Stimulated activated naive CD4-positive, alpha-beta T cell treated with Interleukin-2 at 50 U/mL for 16 hours (primary cell): ENCODE measurements at places on chromosomes 3 and 15.

DNA sequence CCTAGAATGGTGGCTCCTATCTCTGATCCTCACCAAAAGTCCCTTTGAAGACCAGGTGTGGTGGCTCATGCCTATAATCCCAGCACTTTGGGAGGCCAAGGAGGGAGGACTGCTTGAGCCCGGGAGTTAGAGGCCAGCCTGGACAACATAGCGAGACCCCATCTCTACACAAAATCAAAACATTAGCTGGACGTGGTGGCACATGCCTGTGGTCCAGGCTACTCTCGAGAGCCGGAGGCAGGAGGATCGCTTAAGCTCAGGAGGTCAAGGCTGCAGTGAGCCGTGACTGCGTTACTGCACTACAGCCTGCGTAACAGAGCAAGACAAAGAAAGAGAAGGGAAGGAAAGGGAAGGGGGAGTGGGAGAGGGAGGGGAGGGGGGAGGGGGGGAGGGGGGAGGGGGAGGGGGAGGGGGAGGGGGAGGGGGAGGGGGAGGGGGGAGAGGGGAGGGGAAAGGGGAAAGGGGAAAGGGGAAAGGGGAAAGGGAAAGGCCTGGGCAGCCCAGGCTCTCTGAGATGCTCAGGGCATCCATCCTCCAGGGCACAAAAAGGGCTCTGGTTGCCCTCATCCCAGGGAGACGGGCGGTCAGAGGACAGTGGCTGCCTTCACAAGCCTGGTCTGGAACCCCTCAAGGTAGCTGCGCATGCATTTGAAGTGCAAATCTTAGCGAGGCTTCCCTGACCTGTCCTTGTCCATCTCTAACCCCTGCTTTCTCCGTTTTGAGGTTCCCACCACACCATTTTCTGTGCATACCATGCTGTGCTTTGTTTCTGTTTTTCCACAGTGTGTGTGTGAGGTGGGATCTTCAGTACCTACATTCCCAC lies 76.1 kb downstream of the LDHAL6B start:
- DNase-seq: no peak

DNA sequence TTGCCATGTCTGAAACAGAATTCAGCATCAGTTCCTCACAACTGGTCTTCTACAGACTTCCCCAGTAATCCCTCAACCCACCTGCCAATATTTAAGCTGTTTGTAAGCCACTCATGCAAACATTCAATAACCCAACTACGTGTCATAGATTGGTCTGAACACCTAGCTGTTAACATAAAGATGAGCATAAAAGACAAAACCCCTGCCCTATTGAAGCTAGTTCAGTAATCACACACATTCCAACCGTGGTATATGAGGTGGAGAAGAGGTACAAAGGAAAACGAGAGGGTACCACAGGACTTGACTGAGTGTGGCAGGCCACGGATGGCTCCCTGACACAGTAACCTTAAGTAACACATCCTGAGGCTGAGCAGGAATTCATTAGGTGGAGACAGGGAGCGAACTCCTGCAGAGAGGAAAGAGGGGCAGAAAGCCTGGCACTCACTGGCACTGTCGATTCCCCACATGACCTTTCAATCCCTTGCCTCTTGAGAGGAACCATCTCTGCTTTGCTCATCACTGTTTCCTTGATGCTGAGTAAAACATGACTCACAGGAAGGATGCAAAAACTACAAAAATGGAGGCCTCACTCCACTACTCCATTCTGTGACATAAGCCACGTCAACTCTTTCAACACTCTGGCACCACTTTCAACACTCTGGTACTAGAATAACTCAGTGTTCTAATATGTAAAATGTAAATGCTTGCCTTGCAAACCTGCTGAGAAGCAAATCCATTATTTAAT lies 31.3 kb downstream of the RPN1 start:
- no peak for DNase-seq

- DNase-seq: no peak
Observed at GRCh38 chr3:42632146-42632545, 21.4 kb upstream of the ZBTB47 start.

- DNase-seq: no peak
Observed at GRCh38 chr15:98963444-98963843, 44.1 kb downstream of the PGPEP1L start.

- peak; percentile 70 for DNase-seq
Observed at GRCh38 chr3:157127831-157128767, 31.8 kb downstream of the CCNL1 start.

- DNase-seq: no peak
Observed at GRCh38 chr15:66628976-66629723, 63.4 kb upstream of the LCTL start.

- DNase-seq: no peak
Observed at GRCh38 chr3:23889386-23889785, 27.4 kb downstream of the NKIRAS1 start.

- no peak for DNase-seq
Observed at GRCh38 chr3:29026959-29027358, 253.9 kb upstream of the RBMS3 start.

DNA sequence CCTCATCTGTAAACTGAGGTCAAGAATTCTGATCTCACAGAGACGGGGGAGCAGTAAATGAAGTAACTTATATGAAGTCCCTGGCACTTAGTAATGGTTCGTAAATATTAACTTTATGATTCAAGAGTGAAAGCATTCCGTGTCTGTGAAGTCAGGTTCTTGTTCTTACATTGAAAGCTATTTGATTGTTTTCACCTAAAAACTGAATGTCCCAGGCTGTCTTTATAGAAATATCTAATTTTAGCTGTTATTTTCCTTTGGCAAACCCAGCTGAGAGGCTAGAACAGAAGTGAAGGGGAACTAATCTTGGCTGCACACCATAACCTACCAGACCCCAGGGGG lies 84.5 kb downstream of the CHSY1 start:
- DNase-seq: no peak

GRCh38 chr3:66338927-66339326 lies 118.1 kb downstream of the SLC25A26 start:
- no peak for DNase-seq

- DNase-seq: no peak
Observed at GRCh38 chr3:178465260-178466180, 70.7 kb upstream of the KCNMB2 start.

GRCh38 chr3:196902296-196902695 lies 34.6 kb downstream of the SENP5 start:
- DNase-seq: no peak

DNA sequence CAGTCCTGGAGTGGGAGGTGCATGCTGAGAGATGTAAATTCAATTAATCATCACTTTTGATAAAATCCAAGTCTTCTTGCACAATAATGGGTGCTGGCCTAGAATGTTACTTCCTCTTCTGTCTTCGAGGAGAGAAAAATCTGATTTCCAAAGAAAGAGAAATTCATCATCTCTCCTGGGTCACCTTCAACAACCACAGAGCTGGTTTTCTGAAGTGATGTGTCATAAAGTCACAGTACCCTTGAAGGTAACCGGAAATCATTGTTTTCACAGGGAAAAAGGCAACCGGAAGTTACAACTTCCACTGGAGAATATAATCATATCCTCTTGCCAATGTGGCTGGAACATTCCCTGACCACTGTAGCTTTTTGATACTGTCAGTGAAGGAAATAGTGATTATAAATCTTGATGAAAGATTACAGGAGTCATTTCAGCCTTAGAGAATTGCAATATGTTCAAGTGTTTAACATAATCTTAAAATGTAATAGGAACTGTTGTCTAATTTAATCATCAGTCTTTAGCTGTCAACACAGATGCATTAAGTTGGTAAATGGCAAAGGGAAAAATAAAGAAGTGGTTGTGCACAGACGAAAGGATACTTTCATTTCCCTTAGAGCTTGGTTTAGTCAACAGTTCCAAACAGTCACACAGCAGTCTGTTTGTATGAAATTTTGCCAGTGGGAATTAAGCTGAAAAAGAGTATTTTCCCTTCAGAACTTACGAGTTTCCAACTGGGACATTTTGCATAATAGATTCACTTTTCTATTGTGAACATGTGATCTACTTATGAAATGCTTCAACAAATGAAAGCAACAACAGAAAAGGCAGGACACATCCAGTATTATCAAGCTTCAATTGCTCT lies 106.5 kb upstream of the SLC4A7 start:
- no peak for DNase-seq

DNA sequence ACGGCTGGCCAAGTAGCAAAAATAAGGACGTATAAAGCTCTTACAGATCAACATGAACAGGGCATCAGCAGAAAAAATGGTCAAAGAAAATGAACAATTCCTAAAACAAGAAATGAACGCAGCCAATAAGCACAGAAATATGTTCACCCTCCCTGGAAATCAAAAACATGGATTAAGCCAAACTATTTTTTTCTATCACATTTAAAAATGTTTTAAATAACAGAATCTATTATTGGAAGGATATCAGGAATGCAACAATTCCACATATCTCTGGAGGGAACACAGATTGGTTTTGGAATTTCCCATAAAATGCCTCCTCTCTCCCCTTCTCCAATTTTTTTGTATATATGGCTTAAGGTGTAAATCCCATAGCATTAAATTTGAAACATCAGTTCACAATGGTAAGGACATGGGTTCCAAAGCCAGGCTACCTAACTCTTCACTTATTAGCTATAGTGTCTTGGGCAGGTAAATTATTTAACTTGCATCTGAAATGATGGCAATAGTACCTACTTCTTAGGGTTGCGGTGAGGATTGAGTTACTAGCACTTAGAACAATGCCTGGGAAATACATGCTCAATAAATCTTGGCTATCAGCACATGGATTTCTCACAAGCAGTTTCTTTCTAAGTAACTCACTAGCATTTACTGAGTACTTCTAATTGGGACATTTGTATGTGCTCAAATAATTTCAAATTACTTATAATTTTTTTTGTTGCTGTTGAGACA lies 10.1 kb downstream of the UACA start:
- no peak for DNase-seq

GRCh38 chr3:152778022-152778421 lies 56.9 kb upstream of the P2RY1 start:
- DNase-seq: no peak

DNA sequence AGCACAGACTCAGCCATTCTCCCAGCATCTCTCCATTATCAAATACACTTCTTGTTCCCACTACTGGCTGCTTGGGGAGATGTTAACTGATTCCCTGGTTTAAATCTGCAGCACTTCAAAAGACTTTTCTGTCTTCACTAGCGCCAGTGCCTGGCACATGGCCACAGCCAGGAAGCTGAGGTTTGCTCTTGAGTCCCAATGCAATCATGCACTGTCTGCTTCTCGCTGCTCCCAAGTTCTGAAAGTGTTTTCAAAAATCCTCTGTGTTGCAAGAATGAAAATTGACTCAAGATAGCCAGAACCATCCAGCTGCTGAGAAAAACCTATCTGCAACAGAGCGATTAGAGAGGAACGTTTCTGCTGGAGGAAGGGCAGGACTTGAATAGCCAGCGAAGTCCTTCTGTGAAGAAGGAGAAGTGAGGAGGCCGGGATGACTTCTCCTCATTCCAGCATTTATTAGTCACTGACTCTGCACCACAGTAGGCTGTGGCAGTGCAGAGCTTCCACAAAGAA lies 358.4 kb upstream of the NR2F2 start:
- DNase-seq: no peak

DNA sequence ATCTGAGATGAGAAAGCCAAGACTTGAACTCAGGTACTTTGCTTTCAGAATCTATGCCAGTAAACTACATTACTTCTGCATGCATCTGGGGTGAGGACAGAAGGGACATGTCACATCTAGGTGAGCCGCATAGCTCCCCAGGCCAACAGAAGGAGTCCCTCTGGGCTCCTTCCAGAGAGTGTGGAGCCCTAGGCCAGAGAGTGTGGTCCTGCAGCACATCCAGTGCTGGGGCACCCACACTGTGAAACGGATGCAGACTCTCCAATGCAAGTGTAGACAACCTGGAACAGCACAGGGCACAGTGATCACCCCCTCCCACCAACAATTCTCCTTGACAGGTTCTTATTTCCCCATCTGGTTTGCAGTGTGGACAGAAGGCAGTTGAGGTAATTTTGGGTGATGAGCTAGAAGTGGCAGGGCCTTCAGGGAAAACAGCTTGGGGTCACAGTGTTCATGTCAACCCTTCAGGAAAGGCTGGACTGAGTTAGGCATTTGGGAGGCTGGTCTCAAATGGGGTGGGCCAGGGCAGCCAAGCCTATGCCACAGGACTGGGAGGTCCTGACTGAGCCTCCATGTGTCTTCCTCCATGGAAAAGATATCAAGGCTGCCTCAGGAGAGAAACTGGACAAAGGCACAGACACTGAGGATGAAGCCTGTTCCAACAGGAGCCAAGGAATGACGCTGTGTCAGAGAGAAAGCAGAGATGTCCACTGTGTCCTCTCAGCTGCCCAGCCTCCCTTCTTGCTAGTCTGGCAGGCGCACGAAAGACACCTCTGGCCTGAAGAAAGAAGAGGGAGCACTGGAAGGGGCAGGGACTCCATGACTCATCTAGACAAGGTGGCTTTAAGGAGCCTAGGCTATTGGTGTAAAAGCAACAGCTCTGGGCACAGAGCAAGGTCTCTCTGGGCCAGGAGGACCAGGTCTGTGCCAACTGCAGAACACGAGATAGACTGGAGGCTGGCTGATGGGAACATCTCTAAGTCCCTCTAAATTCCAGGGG lies 1.7 kb downstream of the PLCD1 start:
- no peak for DNase-seq

GRCh38 chr3:24601066-24601939 lies 106.7 kb upstream of the THRB start:
- no peak for DNase-seq

DNA sequence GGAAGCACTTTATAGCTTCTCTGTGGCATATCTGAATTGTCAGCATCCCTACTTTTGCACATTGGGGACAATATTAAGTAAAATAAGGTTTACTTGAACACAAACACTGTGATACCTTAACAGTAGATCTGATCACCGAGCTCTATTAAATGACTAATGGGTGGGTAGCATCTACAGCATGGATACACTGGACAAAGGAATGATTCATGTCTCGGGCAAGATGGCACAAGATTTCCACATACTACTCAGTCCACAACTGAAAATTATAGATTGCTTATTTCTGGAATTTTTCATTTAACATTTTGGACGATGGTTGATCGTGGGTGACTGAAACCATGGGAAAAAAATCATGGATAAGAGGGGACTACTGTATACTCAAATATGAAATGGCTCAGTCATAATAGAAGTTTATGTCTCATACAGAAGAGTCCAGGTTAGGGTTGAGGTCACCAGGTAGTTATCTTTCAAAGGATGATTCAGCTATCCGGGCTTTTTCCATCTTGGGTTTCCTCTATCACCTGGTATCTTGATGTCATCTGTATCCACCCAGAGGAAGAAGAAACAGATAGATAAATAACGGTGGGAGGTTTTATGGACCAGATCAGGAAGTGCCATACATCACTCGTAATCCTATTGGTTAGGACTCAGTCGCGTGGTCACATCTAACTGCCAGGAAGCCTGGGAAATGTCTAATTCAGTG lies 320.0 kb upstream of the RARB start:
- no peak for DNase-seq

DNA sequence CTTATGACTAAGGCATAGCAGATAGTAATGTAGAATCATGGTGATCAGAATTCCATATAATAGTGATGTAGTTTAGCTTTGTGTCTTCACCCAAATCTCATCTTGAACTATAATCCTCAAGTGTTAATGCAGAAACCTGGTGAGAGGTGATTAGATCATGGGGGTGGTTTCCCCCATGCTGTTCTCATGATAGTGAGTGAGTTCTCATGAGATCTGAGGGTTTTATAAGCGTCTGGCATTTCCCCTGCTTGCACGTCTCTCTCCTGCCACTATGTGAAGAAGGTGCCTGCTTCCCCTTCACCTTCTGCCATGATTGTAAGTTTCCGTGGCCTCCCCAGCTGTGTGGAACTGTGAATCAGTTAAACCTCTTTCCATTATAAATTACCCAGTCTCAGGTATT lies 138.7 kb upstream of the CBLB start:
- DNase-seq: no peak
